Endodermal cell (in vitro differentiated cells): ENCODE measurements at places on chromosomes 1 and 21.

DNA sequence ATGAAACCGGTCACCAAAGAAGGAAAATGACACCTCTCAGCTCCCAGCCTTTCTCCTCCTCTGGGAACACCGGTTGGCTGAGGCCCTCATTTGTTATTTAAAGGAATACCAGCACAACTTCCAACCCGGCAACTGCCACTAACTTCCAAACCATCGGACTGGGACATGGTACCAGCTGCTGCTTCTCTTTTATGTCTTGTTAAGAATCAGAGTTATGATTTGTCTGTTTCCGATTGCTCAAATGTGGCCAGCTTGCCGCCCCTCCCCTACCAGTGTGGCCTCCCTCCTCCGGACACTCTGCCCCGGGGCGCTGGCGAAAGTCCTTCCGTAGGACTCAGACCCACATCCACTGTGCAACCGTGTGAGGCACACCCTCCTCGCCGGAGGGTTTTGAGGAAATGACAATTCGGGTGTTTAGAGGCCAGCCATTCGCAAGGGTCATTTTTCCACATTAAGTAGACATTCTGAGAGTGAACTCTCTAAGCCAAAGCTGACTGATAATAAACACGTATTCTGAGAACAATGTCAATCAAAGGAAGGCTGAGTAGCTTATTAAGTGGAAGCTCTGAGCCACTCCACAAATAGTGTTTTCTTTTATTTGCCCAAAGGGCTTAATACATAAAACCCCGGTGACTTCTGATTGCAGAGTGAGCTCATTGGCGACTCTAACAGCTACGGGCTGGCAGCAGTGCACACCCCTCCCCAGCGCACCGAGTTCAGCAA is 5.5 kb downstream of the RIPK4 start:
- H3K4me3 ChIP-seq, result peak overlapping the region; percentile 79
- no peak overlapping the region for H3K27ac ChIP-seq
- H3K4me1 ChIP-seq, result peaks cover 19% of the 10 kb centered on the region
- peaks cover under 1% of the 10 kb centered on the region for H3K36me3 ChIP-seq

DNA sequence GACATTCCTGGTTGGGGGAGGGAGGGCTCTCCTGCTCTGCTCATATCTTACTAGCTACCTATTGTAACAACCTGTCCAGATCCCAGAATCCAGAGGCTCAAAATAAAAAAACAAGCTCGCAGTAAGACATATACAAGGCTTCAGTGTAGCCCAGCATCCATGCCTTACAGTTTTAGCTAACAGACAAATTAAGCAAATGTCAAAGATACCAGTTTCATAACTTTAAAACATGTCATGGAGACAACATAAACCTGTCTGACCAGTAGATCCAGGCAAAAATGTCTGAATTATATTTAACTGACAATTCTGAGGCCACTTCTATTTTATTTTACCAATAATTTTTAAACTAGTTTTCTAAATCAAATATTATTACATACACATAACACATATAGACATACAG is 167.7 kb upstream of the TNR start:
- DNase-seq, result no peak
- peaks cover 7% of the 10 kb centered on the region for H3K4me1 ChIP-seq
- H3K4me3 ChIP-seq, result peak overlapping the region; percentile 37
- peaks cover 10% of the 10 kb centered on the region for H3K36me3 ChIP-seq
- H3K27me3 ChIP-seq, result no peaks in the 10 kb centered on the region

DNA sequence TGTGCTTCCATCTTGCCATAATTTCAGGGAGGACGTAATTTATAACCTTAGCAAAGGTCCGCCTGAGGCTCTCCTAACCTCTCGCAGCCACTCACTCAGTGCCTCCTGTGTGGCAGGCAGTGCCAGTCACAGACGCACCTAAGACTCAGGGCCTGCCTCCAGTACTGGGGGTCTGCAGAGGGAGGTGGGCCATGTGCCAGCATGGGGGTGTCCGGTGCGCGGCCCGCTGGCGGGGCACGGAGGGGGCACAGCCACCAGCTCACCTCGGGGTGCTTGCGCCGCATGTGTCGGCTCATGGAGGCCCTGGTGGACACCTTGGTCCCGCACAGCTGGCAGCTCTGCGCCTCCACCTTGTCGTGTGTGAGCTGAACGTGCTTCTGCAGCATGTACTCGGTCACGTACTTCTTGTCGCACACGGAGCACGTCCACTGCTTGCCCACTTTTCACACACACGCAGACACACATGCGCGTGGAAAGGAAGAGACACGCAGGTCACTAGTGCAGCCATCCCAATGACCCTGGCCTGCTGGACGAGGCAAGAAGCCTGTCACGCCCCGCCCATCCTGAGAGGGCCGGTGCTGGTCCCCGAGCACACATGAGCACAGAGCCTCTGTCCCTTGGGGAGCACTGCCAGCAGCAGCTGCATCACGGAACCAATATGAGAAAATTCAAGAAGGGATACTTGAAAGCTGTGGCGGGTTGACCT is 43.2 kb upstream of the RIPK4 start:
- H3K36me3 ChIP-seq, result peaks cover 9% of the 10 kb centered on the region
- no peaks in the 10 kb centered on the region for H3K27me3 ChIP-seq
- H3K27ac ChIP-seq, result no peak overlapping the region
- H3K4me1 ChIP-seq, result no peaks in the 10 kb centered on the region
- no peak for DNase-seq
- no peak overlapping the region for H3K4me3 ChIP-seq

DNA sequence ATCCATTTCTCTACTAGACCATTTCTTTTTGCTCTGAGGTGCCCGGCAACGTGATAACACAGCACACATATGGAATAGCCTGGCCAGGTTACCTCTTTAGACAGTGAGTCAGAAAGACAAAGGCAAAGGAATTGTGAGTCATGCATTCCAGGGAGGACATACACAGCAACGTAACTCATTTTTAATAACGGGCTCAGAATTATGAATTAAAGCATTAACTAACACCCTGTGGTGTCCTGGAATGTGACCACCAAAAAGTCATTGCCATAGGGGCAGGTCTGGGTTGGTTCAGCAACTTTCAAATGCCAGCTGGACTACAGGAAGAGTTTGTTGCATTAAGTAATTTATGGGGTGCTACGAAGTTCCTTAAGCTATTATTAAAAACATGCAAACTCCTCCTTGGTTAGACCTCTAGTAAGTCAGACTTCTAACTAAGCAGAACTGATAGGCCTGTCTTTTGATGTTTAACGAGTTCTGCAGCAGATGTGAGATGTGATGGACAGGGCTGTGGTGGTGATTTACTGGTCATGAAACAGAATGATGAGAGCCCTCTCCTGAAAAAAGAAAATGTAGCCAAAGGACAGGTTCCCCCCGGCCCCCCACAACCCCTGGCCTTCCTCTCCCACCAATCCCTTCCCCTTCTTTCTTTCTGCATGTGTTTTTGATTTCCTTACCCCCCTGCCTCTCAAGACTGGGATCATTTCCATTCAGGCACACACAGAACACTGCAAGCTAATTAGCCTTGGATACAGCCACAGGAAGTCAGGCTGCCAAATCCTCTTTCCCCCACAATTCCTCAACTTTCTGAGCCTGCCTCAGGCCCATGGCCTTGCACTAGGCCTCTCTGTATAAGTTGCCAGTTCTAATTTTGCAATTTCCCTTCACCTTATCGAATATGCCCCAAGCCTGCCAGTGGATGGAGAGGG is 88.9 kb upstream of the HAO2 start:
- no peak overlapping the region for H3K4me3 ChIP-seq
- no peaks in the 10 kb centered on the region for H3K27me3 ChIP-seq
- no peak overlapping the region for H3K27ac ChIP-seq
- H3K36me3 ChIP-seq, result no peaks in the 10 kb centered on the region

GRCh38 chr1:156795787-156796186 is 20.9 kb downstream of the SH2D2A start:
- H3K27ac ChIP-seq, result no peak overlapping the region
- DNase-seq, result no peak
- H3K36me3 ChIP-seq, result peaks cover 91% of the 10 kb centered on the region
- H3K27me3 ChIP-seq, result no peaks in the 10 kb centered on the region
- no peak overlapping the region for H3K4me3 ChIP-seq
- peaks cover 11% of the 10 kb centered on the region for H3K4me1 ChIP-seq

DNA sequence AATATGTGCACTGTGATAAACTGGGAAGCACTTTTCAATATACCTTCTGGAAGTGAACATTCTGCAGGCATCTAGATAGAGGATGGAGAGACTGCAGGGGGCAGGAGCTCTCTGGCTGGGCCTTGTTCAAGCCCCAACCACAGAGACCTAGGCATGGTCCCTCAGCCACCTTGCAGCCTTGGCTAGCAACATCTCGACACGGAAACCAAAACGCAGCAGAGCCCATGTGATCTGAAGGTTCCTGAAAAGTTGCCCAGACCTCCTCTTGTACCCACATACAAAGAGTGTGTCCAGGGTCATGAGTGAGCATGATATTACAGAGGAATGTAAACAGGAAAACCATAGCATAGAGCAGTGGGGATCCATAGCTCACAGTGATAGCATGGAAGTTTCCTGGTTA is 33.1 kb upstream of the SAMD11 start:
- no peak overlapping the region for H3K4me3 ChIP-seq
- peaks cover 46% of the 10 kb centered on the region for H3K27me3 ChIP-seq
- H3K36me3 ChIP-seq, result no peaks in the 10 kb centered on the region
- DNase-seq, result no peak
- no peaks in the 10 kb centered on the region for H3K4me1 ChIP-seq

DNA sequence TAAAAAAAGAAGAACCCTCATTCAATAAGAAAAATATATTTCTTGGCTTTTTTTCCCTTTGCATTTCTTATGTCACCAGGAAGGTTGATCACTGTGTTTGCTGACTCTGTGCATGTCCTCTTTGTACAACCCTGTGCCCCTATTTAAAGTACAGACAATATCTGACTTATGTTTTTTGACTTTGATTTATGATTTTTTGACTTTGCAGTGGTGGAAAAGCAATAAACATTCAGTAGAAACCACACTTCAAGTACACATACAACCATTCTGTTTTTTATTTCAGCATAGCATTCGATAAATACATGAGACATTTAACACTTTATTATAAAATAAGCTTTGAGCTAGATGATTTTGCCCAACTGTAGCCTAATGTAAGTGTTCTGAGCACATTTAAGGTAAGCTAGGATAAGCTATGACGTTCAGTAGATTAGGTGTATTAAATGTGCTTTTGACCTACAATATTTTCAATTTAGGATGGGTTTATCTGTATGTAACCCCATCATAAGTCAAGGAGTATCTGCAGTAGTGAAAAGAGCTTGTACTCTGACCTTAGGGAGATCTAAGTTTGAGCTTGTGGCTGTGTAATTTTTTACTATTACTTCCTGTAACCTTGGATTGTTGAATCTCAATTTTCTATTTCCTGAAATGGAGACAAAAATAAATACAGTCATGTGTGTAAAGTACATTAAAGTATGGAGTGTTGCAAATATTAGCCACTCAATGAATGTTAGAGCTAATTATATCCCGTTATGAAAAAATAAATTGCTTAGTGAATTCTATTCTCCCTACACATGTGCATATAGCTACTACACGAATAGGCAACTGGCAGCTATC is 1.2 kb downstream of the RNASEL start:
- H3K36me3 ChIP-seq, result no peaks in the 10 kb centered on the region
- DNase-seq, result no peak
- H3K27me3 ChIP-seq, result no peaks in the 10 kb centered on the region
- peak overlapping the region; percentile 72 for H3K4me3 ChIP-seq
- H3K27ac ChIP-seq, result no peak overlapping the region
